ENCODE measurements at places on chromosomes 3 and 15. TPM values are rescaled to one million over a fixed set of nuclear protein-coding genes. Genes with fewer than 3 reads are reported as not detected.

DNA sequence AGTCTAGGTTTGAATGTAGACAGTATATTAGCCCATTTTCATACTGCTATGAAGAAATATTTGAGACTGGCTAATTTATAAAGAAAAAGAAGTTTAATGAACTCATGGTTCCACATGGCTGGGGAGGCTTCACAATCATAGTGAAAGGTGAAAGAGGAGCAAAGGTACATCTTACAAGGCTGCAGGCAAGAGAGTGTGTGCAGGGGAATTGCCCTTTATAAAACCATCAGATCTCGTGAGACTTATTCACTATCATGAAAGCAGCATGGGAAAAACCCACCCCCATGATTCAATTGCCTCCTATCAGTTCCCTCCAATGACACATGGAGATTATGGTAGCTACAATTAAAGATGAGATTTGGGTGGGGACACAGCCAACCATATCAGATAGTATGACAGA is 440.1 kb upstream of the ARHGEF26 start:
- DNase-seq: no peak
- H3K27me3 ChIP-seq: no peaks in the 10 kb centered on the region
- no peak overlapping the region for H3K27ac ChIP-seq
- no peaks in the 10 kb centered on the region for H3K36me3 ChIP-seq
- no peaks in the 10 kb centered on the region for H3K4me1 ChIP-seq

DNA sequence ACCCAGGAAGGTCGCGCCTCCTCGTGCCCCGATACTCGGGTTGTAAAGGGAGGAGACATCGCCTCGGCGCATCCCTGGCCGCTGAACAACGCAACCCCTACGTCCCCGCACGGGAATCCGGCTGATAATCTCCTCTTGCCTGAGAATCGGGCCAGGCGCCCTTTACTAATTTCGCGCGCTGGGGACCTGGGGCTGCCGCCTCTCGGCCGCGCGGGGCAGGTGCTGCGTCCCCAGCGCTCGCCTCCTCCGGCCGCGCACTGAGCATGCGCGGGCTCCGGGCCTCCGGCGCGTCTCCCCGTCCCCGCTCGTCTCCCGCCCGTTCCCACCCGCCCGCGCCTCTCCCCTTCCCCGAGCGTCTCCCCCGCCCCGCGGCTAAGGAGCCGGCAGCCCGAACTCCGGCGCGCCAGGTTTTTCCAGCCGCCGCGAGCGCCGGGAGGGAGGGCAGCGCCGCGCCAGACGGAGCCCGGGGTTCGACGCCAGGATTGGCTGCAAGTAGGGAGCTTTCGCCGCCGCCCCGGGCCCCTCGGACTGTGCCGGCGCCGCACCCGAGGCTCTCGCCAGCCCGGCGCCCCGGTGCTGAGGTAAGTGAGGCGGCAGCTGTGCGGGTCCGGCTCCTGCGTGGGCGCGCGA is at the start of gene CNTN4:
CNTN4 (plus strand) TSS at position 469 of the 630 bp plus-strand sequence.
- peaks cover 24% of the 10 kb centered on the region for H3K4me1 ChIP-seq
- H3K36me3 ChIP-seq: peaks cover 4% of the 10 kb centered on the region
- peak within 1 kb of the TSS; percentile 94 for H3K4me3 ChIP-seq
- H3K27me3 ChIP-seq: peaks cover 51% of the 10 kb centered on the region
- DNase-seq: peak; percentile 92

DNA sequence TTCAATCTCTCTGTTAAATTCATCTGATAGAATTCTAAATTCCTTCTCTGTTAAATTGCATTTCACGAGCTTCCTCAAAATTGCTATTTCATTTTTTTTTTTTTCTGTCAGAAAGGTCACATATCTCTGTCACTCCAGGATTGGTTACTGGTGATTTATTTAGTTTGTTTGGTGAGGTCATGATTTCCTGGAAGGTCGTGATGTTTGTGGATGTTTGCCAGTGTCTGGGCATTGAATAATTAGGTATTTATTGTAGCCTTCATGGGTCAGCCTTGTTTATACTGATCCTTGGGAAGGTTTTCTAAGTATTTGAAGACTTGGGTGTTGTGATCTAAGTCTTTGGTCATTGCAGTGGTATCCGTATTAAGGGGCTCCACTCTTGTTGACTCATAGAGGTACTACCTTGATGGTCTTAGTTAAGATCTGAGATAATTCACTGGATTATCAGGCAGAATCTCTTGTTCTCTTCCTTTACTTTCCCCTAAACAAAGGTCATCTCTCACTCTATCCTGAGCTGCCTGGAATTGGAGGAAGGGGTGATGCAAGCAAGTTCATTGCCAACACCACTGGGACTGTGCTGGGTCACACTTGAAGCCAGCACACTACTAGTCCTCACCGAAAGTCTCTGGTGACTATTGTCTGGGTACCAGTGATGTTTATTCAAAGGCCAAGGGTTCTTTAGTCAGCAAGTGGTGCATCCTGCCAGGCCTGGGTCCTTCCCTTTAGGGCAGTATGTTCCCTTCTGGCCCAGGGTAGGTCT is 231.1 kb downstream of the GBE1 start:
- no peaks in the 10 kb centered on the region for H3K4me1 ChIP-seq
- no peak for DNase-seq
- peaks cover 20% of the 10 kb centered on the region for H3K36me3 ChIP-seq
- H3K27me3 ChIP-seq: no peaks in the 10 kb centered on the region

GRCh38 chr3:46566040-46566641 is at the start of gene LRRC2:
Gene LRRC2 (minus strand): TSS chr3:46566302. CDS start chr3:46551591, 14,711 bp downstream.
- DNase-seq: no peak
- no peaks in the 10 kb centered on the region for H3K36me3 ChIP-seq
- H3K27ac ChIP-seq: peak within 1 kb of the TSS; percentile 58
- peaks cover 63% of the 10 kb centered on the region for H3K27me3 ChIP-seq

DNA sequence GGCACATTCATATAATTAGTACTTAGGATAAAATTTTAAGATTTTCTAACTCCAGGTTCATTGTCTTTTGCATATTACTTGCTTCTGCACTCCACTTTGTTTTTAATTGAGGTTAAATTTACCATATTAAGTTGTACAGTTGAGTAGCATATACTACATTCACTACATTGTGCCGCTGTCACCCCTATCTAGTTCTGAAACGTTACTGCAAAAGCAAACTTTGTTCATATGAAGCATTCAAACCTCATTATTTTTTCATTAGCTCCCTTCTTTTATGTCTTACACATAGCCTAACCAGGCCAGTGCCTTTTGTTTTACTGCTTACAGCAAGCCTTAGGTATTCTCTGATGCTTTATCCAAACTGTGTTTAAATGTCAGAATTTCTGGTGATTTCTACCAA is 183.1 kb upstream of the CGNL1 start:
- H3K27me3 ChIP-seq: no peaks in the 10 kb centered on the region
- no peak overlapping the region for H3K27ac ChIP-seq
- H3K4me1 ChIP-seq: peaks cover 9% of the 10 kb centered on the region
- no peak for DNase-seq

- H3K27me3 ChIP-seq: no peaks in the 10 kb centered on the region
- H3K36me3 ChIP-seq: peaks cover 16% of the 10 kb centered on the region
- no peak for DNase-seq
- H3K4me1 ChIP-seq: no peaks in the 10 kb centered on the region
Measured at GRCh38 chr3:128823631-128824030, 55.8 kb upstream of the ACAD9 start.

DNA sequence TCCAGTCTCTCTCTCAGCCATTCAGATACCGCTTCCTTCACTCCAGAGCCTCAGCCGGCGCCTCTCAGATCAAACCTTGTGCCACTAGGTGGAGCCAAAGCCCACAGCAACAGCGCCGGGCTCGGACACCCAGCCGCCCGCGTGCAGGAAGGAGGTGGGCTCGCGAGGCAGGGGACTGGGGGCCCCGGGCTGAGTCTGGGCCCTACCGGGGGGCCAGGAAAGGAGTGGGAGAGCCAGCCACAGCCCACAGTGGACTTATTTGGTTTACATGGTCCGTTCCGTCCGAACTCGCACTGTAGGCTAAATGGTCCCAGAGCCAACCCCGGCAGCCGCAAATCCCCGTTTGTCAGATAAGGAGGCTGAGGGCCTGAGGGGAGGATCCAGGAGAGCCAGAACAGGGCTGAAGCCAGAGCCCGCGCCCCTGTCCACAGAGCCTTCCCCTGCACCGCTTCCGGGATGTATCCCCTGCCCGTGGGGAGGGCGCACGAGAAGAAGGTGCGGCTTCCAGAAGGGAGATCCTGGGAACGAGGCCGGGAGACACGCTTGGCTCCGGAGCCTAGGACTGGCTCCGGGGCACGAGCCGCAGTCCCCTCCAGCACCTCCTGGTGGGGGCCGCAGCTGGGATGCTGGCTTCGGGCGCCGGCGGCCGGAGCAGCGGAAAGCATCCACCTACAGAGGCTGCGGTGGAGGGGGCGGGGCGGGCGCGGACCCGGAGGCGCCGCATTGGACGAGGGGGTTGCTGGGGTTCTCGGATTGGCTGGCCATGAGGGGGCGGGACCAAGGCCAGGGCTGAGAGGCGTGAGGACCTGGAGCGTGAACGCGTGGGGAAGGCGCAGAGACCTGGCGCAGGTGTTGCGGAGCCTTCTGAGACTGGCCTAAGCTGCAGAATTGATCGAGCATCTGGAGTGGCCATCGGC is 6.5 kb upstream of the CYP11A1 start:
- peaks cover 8% of the 10 kb centered on the region for H3K27me3 ChIP-seq
- DNase-seq: peak; percentile 92
- H3K36me3 ChIP-seq: no peaks in the 10 kb centered on the region
- peaks cover 9% of the 10 kb centered on the region for H3K4me1 ChIP-seq
- H3K4me3 ChIP-seq: peak overlapping the region; percentile 87
- peak overlapping the region; percentile 60 for H3K27ac ChIP-seq

DNA sequence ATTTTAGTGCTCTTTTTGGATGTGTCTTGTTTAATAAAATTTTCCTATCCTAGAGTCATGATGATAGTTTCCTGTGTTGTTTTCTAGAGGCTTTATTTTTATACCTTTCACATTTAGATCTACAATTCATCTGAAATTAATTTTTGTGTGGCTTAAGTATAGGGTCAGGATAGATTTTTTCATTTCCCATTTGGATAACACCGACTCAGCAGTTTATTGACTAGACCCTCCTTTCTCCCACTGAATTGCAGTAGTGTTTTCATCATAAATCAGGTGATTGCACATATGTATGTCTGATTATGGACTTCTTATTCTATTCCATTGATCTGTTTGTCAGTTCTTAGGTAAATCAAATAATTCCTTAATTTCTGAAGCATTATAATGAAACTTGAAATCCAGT is 10.4 kb downstream of the PRR23A start:
- H3K4me3 ChIP-seq: no peak overlapping the region
- no peak overlapping the region for H3K27ac ChIP-seq
- DNase-seq: no peak
- peaks cover 57% of the 10 kb centered on the region for H3K27me3 ChIP-seq
- H3K4me1 ChIP-seq: no peaks in the 10 kb centered on the region
- H3K36me3 ChIP-seq: no peaks in the 10 kb centered on the region

GRCh38 chr15:41004490-41004889 is 51.2 kb downstream of the CHAC1 start:
- no peaks in the 10 kb centered on the region for H3K4me1 ChIP-seq
- H3K27me3 ChIP-seq: no peaks in the 10 kb centered on the region
- H3K4me3 ChIP-seq: no peak overlapping the region

- no peaks in the 10 kb centered on the region for H3K36me3 ChIP-seq
- H3K27ac ChIP-seq: peak overlapping the region; percentile 29
- no peak overlapping the region for H3K4me3 ChIP-seq
Measured at GRCh38 chr3:187777331-187777941, 32.2 kb upstream of the BCL6 start.

GRCh38 chr3:99625237-99625622 is 13.2 kb upstream of the COL8A1 start:
- no peaks in the 10 kb centered on the region for H3K36me3 ChIP-seq
- H3K4me3 ChIP-seq: no peak overlapping the region
- DNase-seq: no peak
- no peak overlapping the region for H3K27ac ChIP-seq
- H3K27me3 ChIP-seq: no peaks in the 10 kb centered on the region

DNA sequence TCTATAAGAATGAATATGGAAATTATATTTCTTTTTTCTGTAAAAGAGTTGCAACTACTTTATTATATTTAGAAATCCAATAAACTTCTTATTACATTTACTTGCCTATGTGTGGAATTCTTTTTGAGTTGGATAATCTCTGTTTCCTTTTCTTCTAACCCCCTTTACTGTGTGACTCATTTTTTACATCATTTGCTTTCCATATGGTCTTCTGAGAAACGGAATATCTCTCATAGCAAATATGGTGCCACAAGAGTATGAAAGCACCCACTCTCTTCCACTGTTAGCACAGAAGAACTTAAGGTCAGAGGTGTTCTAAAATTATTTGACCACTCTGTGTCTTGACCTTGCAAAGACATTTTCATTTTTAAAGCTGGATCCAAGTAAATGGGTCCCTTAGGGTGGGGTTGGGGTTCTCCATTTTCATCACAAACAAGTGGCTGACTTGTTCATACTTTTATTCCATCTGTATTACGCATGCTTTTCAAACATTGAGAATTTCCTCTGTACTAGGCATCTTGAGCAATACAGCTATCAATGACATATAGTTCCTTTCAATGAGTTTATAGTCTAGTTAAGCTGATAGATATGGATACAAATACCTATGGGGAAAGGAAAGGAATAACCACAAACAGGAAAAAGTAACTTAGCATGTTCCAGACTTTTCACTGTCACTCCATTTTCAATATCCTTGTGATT is 281.1 kb upstream of the TPRG1 start:
- no peak for DNase-seq
- H3K27me3 ChIP-seq: no peaks in the 10 kb centered on the region
- H3K27ac ChIP-seq: no peak overlapping the region

DNA sequence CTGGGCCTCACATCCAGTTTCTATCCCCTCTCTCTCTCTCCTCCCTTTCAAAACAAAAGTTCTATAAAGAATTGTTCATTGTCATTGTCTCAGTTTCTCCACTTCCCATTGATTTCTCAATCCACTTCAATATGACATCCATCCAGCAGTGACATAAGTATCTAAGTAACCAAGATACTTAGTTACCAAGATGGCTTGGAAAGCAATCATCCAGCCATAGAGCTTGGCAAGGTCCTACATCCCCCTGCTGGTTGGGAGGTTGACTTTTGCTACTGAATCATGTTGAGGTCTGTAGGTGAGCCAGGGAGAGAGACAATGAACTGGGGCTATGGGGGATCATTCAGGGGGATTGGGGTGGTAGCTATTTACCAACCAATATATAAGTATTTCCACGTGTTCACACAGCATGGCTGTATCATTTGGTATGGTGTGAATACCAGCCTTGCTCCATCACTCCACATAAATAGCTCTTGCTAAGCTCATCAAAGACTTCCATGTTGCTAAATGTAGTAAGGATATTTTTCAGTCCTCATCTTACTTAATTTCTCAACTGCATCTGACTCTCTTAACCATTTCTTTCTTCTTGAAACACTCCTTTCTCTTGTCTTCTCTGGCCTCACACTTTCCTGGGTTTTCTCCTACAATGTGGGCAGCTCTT is 58.8 kb upstream of the NTRK3 start:
- H3K27ac ChIP-seq: no peak overlapping the region
- peaks cover 51% of the 10 kb centered on the region for H3K27me3 ChIP-seq
- H3K36me3 ChIP-seq: no peaks in the 10 kb centered on the region
- no peaks in the 10 kb centered on the region for H3K4me1 ChIP-seq
- no peak for DNase-seq

- no peak overlapping the region for H3K4me3 ChIP-seq
- DNase-seq: no peak
- peaks cover 10% of the 10 kb centered on the region for H3K27me3 ChIP-seq
- H3K36me3 ChIP-seq: no peaks in the 10 kb centered on the region
- H3K4me1 ChIP-seq: no peaks in the 10 kb centered on the region
Measured at GRCh38 chr3:156093964-156094363, 26.4 kb upstream of the KCNAB1 start.

- no peaks in the 10 kb centered on the region for H3K27me3 ChIP-seq
- DNase-seq: no peak
- H3K4me1 ChIP-seq: peaks cover 15% of the 10 kb centered on the region
- no peak overlapping the region for H3K27ac ChIP-seq
- H3K36me3 ChIP-seq: no peaks in the 10 kb centered on the region
- H3K4me3 ChIP-seq: no peak overlapping the region
Measured at GRCh38 chr3:34207806-34208205, 409.4 kb downstream of the PDCD6IP start.

The FAM107A gene
- total RNA-seq: 4.5 TPM

The UROC1 gene
- not detected for total RNA-seq

The NAA80 gene
- total RNA-seq: 12.9 TPM

Data from type B pancreatic cell (in vitro differentiated cells).